ENCODE measurements at places on chromosomes 5 and 9.

DNA sequence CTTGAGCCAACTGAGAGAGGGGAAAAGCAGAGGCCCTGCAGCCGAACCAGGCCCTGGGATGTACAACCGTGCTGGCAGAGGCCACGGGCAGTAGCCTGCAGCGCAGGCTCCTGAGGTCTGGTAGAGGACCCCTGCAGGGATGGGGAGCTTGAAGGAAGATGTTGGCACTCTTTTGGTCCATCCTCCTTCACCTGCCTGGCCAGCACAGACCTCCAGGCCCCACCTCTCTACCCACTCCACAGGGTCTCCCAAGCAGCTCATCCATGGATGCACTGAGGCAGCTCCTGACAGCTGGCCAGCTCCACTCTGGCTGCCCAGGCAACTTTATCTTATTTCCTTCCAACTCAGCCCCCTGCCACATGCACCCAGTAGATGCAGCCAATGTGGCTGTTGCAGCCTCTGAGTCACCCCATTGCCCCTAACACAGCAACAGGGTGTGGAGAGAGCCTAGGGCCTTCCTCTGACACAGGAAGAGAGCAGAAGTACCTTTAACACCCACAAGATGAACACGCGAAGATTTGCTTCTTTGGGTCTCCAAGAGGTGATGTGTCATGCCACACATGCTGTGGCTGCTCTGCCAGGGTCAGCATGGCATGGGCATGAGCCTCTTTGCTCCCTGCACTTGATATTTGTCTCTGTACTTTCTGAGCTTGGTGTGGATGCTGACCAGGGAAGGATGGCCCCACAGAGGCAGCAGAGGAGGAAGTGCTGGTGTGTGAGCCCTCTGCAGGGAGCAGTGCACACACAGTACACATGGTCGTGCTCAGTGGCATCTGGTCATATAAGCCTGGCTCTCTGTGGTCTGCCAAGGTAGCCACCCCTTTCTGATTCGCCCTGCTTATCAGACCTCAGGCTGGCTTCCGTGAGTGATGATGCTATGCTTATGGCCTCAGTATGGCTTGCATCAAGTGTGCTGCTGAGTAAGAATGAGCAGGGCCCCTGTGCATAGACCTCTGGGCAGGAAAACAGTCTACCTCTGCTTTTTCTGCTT, 117.2 kb downstream of the NRG2 start:
- no peak for DNase-seq

GRCh38 chr5:140258873-140259272, 44.0 kb downstream of the PFDN1 start:
- no peak for DNase-seq

- DNase-seq: no peak
Measured at GRCh38 chr5:10445352-10445751, 3.7 kb downstream of the ROPN1L start.

DNA sequence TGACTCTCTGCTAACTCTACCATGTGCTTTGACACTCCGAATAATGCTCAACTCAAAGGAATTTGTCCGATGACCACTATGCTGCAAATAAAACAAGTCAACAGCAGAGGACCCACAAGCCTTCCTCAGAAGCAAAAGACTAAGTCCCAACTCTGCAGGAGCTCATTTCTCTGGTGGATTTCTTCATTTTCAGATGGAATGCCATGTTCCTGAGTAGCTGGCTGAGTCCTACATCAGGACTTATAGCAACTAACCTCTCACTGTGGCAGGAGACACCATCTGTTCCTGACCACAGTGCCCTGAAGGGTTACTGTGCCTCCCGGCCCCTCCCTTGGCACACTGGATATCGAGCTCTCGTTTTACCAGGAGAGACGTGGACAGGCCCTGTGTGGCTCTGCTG, 20.8 kb downstream of the LHFPL2 start:
- peak; percentile 78 for DNase-seq
